ENCODE measurements at places on chromosomes 5 and 9.

- DNase-seq = peak; percentile 50
These were observed 38.9 kb downstream of the NDUFS6 start for GRCh38 chr5:1840071-1840547.

DNA sequence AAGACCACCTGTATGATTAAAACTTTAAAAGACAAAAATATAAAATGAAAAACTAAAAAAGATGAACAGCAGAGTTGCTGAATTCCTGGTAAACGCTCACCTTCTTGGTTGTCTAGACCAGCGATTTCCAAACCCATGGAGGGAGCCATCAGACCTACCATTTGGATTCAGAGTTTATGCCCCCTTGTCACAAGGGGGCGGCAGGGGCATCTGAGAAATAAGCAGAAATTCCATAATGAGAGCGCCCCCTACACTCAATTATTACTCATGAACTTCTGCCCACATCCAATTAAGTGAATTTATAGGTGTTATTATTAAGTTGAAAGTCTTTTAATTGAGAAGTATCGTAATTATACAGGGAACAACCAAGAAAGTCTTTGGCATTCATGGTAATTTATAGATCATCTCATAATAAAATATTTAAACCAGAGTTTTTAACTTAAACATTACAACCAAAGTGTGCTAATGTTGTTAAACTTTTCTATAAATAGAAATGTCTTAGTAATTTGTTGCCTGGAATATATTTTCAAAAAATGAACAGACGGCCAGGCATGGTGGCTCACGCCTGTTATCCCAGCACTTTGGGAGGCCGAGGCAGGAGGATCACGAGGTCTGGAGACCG is 35.2 kb upstream of the SPATA31C2 start:
- DNase-seq = no peak

DNA sequence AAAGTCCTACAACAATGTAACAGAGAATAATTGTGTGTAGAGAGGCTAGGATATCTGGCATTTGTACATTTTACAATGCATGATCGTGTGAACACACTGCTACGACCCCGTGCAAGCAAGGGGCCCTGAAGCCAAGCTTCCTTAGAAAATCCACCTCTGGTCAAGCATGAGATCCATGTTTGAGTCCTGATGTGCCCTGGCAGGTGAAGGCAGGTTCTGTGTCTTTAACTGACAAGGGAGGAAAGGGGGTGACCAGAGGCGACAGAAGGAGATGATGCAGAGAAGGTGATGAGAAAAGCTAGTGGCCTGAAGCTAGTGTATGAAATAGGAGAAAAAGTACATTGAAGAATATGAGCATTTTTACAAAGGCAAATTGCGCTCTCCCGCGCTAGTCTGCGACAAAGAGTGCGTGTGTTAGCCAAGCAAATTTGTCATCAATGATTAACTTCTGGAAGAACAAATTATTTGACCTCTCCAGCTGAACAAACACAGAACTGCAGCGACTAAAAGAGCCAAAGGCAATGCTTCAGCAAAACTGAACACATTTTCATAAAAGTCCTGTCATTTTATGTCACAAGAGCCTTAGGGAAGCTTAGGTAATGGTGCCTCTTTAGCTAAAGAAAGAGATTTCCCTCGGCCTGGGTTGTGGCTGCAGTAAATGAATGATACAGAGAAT is 101.7 kb upstream of the DAPK1 start:
- no peak for DNase-seq

DNA sequence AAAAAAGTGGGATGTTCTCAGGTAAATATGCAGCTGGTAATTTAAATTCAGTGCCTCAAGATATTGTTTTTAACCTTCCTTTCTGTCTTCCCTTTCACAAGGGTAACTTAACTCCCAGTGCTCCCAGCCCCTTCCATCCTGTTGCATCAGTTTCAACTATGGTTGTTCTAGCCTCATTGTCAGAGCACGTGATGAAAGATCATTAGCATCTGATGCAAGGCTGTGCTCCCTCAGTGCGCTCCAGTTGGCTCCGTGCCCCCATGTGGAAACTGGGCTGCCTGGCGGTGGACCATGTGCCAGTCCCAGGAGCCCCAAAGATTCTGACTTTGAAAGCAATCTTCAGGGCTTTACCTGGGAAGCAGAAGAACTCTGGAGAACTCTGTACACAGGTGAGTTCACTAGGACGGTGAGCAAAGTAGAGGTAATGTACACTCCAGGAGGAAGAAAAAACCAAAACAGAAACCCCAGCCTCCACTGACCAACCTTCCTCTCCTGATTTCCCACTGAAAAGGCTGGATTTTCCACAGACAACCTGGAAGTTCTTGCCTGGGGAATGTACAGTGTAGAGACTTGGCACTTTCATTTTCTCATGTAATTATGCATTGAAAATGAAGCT is 96.9 kb downstream of the SLC1A3 start:
- DNase-seq = no peak

GRCh38 chr5:66248874-66249273 is 104.8 kb downstream of the SREK1 start:
- no peak for DNase-seq

DNA sequence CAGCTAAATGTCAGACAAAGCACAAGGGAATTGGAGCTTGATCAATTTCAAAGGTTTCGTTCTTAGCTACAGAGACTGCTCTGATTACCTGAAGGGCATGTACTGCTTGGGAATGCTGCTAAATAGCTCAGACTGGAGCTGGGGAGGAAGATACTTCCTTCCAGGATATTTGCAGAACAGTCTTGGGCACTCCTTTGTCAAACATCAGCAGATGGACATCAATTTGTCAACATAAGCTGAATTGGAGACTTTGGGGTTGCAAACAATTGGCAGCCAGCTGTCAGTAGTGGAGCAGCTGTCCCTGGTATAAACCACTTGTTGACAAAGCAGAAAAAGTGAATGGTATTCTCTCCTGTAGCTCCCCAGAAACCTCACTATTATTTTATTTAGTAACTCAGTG is 182.0 kb downstream of the CCDC192 start:
- no peak for DNase-seq

DNA sequence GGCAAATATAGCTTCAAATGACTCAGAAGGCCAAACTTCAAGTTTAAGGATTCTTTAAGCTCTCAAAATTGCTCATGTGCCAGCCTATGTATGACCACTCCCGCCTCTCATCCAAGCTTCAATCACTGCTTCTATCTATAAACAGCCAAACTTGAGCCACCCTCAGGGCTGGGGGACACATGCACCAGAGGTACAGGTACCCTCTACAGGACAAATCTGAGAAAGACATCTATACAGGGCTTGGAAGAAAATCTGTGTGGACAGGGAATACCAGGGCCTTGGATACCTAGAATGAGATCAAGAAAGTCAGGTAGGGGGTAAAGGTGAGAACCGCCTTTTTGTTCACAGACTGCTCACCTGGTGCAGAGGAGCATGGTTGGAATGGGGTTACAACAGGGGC is 217.9 kb downstream of the ATPSCKMT start:
- DNase-seq = no peak

Data from activated naive CD4-positive, alpha-beta T cell treated with anti-CD3 and anti-CD28 coated beads, Interleukin-2, amount 50 U/mL, for 72 hours (primary cell).